Glutamatergic neuron (in vitro differentiated cells): ENCODE measurements at places on chromosomes 7 and 10. TPM values are rescaled to one million over a fixed set of nuclear protein-coding genes. Genes with fewer than 3 reads are reported as not detected.

GRCh38 chr7:116669769-116670168 is 2.2 kb upstream of the MET start:
- no peak for DNase-seq

DNA sequence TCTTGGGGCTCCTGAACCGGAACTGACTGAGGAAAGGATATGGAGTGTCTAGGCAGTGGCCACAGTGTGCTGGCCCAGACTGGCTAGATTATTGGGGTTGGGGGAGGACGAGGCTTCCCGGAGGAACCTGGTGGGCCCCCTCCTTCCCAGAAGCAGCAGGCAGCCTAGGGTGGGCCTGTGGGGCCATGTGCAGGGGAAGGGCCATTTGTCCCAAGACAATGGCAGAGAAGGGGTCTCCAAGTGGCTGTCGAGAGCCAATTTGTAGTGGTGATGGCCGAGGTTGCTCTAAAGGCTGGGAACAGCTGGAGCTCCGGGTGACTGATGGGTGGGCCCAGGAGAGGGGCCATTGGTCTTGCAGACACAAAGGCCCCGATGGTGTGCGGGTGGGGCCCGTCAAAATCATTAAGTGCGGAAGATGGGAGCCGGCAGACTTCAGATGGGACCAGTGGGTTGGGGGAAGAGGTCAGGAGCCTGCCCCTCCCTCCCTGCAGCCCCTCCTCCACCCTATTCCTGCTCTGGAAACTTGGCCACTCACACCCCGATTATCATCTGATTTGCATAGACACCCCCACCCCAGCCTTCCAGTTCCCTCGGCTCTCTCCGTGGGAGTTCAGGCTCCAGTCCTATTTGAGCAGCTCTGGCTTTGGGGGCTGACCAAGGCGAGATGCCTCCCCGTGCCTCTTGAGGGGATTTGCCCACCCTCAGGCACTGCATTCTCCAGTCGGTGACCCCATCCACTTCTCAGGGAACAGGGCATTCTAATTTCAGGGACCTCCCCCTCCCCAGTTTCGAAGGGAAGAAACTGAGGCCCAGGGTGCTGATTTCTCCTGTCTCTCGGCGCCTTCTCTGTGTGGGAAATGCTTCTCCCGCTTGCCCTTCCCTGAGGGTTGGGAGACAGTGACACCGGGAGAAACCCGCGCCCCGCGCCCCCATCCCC is 36.0 kb upstream of the PAX2 start:
- no peak for DNase-seq

GRCh38 chr10:132543916-132544743 is 6.5 kb downstream of the INPP5A start:
- no peak for DNase-seq

- DNase-seq = no peak
Measured at GRCh38 chr10:59887972-59888640, 18.2 kb downstream of the CCDC6 start.

DNA sequence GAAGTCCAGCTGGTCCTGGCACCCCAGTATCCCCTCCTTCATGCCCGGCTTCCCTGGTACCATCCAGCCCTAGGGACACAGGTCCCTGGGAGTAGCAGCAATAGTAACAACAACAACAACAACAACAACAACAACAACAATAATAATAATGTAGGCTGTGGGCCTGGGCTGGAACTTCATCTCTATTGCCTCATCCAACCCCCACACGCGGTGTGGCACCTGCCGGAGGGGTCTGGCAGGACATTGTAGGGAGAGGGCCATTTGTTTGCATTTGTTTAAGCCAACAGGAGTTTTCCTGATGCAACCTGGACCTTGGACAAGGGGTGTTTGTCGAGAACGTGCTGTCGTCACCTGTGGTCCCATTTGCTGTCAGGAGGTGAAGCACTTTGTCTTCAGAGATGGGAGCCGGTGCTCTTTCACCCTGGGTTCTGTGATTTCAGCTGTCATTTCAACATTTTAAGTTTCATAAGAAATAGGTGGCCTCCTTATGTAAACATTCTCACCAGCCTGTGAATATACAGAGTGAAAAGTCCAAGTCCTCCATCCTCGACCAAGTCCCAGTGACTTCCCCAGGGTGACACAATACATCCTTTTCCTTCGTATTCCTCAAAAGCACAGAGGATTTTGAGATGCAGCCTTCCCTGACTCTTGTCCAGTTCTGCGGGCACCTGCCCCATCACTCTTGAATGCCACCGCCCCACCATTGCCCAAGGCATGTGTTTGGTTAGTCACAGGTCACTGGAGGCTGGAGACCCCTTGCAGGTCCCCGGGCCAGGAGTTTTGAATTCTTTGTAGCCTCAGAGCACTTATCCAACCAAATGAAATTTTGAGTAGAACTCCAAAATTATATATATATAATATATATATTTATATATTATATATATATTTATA is 9.2 kb downstream of the LHPP start:
- DNase-seq = no peak

- DNase-seq = no peak
Measured at GRCh38 chr10:103620891-103621782, 127.6 kb downstream of the NEURL1 start.

DNA sequence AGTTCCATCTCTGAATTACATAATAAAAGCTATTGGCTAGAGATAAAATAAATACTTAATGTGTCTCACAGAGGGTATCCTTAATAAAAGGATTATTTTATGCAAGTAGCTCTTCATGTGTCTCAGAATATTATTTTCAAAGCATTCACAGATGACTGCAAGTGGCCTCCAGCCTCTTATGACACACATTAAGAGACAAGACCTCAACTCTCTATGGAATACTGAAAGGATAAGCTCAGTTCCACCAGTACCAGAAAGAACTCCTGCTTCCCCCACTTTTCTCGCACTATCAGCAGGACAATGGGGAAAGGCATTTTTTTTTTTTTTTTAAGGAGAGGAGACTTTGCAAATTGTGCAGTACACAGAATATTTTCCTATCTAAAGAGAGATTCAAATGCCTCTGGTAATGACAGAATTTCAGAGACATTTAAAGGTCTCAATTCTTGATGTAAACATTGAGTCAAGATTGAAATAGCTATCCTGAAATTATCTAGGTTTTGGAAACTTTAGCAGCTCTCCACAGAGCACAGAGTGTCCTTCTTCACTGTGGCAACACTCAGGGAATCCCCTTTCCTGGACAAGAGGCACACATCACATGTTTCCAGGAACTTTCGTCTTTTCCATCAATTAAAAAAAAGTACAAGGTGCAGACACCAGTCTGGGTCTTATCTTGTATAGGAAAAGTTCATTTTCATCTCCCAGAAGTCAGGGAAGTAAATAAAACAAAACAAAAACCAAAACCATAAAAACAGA is 122.0 kb upstream of the ANK3 start:
- no peak for DNase-seq

AGAP4 gene
- 37.4 TPM for total RNA-seq

MICU1 gene
- 33.5 TPM for total RNA-seq
